GM23338 (cell line): ENCODE measurements at places on chromosomes 3 and 15. TPM values are rescaled to one million over a fixed set of nuclear protein-coding genes. Genes with fewer than 3 reads are reported as not detected.

Gene SERINC4
- polyA plus RNA-seq = not detected in 2 replicates

Gene REC114
- polyA plus RNA-seq = not detected in 2 replicates

Gene PLSCR5
- polyA plus RNA-seq = not detected in 2 replicates

Gene CCDC54
- polyA plus RNA-seq = not detected in 2 replicates

Gene ABTB1
- 3.7 TPM in 2 replicates for polyA plus RNA-seq

Gene WNT5A
- polyA plus RNA-seq = 0.53 and 0.82 TPM in 2 replicates

Gene ACKR4
- polyA plus RNA-seq = 0.26 TPM in 1 of 2 replicates, not detected in the other

Gene IQCF5
- not detected in 2 replicates for polyA plus RNA-seq

Gene NCBP2
- polyA plus RNA-seq = 83.8 and 98.9 TPM in 2 replicates

Gene SNURF
- polyA plus RNA-seq = 17.6 and 19.1 TPM in 2 replicates

Gene MESP2
- 0.24 and 0.68 TPM in 2 replicates for polyA plus RNA-seq

Gene LYZL4
- not detected in 2 replicates for polyA plus RNA-seq

Gene RTP1
- polyA plus RNA-seq = 5.4 and 6.3 TPM in 2 replicates

Gene PRICKLE2
- 0.80 and 1.1 TPM in 2 replicates for polyA plus RNA-seq

Gene C3orf22
- polyA plus RNA-seq = not detected in 2 replicates

Gene CHRFAM7A
- polyA plus RNA-seq = 0.99 and 1.4 TPM in 2 replicates

Gene IVD
- polyA plus RNA-seq = 53.5 and 54.1 TPM in 2 replicates

Gene TUSC7
- not detected in 2 replicates for polyA plus RNA-seq

Gene COL6A5
- 0.05 TPM in 1 of 2 replicates, not detected in the other for polyA plus RNA-seq

Gene ACTL6A
- 125 and 152 TPM in 2 replicates for polyA plus RNA-seq

Gene TNIK
- 14.1 and 14.6 TPM in 2 replicates for polyA plus RNA-seq

Gene SPATA12
- 0.65 and 0.70 TPM in 2 replicates for polyA plus RNA-seq

Gene SLC2A2
- polyA plus RNA-seq = not detected in 2 replicates

Gene PIK3CA
- polyA plus RNA-seq = 5.0 and 5.1 TPM in 2 replicates

Gene CDC25A
- polyA plus RNA-seq = 15.2 and 17.7 TPM in 2 replicates

Gene LMAN1L
- polyA plus RNA-seq = not detected in 2 replicates

Gene LRRC31
- not detected in 2 replicates for polyA plus RNA-seq

Gene GOLGA6L4
- 3.1 and 3.7 TPM in 2 replicates for polyA plus RNA-seq

Gene SCAMP5
- polyA plus RNA-seq = 12.8 and 12.9 TPM in 2 replicates

Gene ATP13A5
- polyA plus RNA-seq = not detected in 2 replicates

Gene TNFSF10
- polyA plus RNA-seq = 0.21 and 0.27 TPM in 2 replicates

Gene P2RY1
- 12.5 and 15.2 TPM in 2 replicates for polyA plus RNA-seq

Gene RHCG
- 0.21 and 0.35 TPM in 2 replicates for polyA plus RNA-seq

Gene TGM5
- polyA plus RNA-seq = not detected in 2 replicates

Gene NEK10
- 0.55 TPM in 1 of 2 replicates, not detected in the other for polyA plus RNA-seq

Gene CD200
- polyA plus RNA-seq = 56.5 and 65.0 TPM in 2 replicates
